ENCODE measurements at places on chromosomes 11 and 22. TPM values are rescaled to one million over a fixed set of nuclear protein-coding genes. Genes with fewer than 3 reads are reported as not detected.

GRCh38 chr22:21632237-21632895 is at the start of gene CCDC116:
CCDC116 (plus strand) TSS chr22:21632760; CDS start chr22:21633182, 422 bp downstream.
- DNase-seq = peak; percentile 48

Gene SAA4
- not detected for total RNA-seq

Gene FAM83F
- total RNA-seq = 0.09 TPM

Gene SPDYC
- not detected for total RNA-seq

Gene TMEM191C
- total RNA-seq = not detected

GRCh38 chr11:47950396-47950795 is 30.0 kb upstream of the PTPRJ start:
- no peak for DNase-seq

GRCh38 chr11:55719608-55720160 is 53.6 kb upstream of the OR5D13 start:
- DNase-seq = no peak

DNA sequence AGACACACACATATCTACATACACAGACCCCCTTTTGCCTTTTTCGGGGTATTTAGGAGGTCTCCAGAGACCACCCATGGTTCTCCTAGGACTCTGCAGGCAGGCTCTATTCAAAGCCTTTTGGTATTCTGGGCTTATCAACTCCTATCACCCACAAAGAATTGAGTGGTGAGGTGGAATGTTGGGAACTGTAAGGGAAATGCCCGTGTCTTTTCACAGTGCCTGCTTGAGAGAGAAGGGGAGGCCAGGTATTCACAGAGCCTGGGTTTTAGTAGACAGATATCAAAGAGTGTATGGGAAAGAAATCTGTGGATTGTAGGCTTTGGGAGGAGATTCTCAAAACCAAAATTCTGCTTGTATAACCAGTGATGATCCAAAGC is 44.0 kb upstream of the CSNK2A3 start:
- peak; percentile 37 for DNase-seq

- DNase-seq = no peak
Observed at GRCh38 chr22:34709641-34710040, 356.3 kb upstream of the ISX start.

DNA sequence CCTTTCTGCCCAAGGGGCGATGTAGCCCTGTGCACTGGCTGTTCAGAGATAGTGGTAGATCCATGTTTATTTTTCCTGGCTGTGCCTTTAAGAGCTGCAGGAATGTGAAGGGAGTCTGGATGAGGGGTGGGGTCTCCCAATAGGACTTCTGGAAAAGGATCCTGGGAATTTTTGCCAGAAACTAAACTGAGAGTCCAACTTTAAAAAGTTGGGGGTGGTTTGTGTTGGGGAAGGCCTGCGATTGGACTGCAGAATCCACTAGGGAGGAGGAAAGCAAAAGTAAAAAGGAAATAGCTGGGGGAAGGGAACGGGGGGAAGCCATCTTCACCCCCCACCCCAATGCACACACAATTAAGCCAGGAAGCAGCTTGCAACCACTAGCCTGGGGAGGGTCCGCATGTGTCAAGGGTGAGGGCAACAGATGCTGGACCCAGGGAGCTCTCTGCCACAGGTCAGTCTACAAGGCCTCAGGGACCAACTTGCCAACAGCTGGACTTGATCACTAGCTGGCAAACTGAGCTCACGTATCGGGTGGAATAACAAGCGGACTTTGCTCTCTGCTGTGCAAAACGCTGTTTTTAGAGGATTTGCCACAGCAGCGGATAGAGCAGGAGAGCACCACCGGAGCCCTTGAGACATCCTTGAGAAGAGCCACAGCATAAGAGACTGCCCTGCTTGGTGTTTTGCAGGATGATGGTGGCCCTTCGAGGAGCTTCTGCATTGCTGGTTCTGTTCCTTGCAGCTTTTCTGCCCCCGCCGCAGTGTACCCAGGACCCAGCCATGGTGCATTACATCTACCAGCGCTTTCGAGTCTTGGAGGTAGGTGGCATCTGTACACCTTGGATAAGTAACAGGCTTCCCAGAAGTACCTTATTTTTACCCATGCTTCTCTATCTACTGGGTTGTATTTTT is at the start of gene OLFML1:
TSS of gene OLFML1 (plus strand) at position 321 of the 912 bp plus-strand sequence. CDS start at position 691, 370 bp downstream.
- DNase-seq = no peak

Gene OR4B1
- not detected for total RNA-seq

DNA sequence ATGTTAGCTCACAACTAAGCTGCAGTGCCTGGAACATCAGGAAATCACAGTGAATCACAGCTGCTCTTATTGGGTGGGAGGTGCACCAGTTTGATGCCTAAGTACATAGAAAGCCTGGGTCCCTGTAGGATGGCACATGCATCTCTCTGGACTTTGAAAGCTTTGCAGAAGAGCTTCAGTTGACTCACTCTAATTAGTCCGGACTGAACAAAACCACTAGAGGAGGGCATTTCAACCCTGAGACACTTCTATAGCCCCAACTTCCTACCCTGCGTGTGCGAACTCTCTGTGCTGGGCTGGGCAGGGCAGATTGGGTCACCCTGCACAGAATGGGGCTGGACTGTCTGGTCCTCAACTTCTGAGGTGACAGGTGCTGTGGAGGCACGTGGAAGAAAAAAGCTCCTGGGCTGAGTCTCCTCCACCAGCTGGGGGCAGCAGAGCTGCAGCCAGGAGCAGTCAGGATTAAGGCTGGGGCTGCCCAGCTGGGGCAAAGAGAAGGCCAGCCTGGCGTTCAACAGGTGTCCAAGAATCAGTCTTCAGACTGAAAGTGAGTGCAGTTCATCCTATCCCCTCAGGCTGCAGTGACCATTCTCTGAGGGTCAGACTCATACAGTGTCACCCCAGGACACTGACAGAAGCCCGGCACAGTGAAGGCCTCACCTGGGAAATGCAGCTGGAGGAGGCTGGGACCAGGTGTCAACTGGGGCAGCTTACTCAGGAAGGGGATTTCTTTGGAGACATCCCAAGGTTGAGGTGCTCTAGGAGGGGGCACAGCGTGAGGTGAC is 22.1 kb downstream of the GGTLC2 start:
- peak; percentile 70 for DNase-seq

Gene SCT
- total RNA-seq = not detected

DNA sequence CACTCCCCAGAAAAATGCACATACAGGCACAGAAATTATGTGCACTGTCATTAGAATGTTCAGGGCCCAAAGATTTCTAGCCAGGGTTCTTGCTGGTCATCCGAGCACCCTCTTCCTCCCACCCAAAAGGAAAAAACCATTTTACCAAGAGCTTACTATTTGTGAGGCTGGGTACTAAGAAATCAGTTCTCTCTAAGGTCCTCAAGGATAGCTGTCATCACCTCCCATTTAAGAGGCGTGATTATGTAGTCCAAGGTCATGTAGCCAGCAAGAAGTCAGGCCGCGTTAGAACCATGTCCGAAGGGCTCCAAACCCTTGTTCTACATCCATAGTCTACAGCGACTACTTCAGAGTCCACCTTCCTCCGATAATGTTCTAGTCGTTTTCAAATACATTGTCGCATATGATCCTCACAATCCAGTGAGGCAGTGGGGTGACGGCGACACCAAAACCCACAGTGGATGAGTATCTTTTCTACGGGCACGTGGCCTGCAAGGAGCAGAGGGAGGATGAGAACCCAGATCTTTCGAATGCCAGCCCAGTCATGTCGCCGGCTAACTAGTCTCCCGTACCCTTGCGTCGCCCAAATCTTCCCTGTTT is 634 bp downstream of the TIMM8B start:
- no peak for DNase-seq

DNA sequence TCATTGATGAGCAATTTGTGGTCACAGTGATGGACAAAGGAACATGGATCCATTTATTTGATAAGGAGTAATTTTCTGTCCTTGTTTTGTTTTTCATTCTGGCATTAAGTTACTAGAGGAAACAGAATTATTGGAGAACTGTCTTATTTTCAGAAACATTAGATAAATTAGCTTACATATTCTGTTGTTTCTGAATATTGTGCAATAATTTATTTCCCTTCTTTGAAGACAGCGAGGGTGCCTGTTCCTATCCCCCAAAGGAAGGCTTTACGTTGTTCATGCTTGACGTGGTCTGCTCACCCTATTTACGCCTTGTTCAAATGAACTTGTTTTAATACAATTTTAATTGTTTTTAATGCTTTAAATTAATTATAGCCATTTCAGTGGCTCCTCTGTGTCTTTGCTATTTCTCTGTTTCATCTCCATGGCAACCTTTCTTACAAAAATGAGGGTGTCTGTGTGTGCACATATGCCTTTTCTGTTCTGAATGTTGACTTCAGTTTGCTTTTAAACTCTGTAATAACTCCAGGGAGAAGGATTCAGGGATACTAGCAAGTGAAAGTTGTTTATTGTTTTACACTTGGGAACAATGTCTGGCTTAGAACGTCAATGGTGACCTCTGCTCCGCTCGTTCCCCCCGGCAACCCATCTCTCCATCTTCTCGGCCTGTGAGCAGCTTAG is 138.3 kb upstream of the PLET1 start:
- DNase-seq = no peak

DNA sequence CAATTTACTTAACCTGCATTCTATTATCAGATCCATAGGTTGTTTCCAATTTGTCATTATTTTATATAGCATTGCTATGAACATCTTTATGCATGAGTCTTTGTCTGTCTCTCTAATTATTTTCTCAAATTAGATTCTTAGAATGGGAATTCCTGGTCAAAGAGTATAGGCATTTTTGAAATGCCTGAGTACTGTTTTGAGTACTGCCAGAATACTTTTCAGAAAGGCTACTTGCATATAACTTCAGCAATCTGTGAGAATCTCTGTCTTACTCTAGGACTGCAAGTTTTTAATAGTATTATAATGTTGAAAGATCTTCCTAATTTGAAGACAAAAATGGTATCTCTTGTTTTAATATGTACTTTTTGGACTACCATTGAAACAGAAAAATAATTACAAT is 56.6 kb downstream of the KCNC1 start:
- no peak for DNase-seq

DNA sequence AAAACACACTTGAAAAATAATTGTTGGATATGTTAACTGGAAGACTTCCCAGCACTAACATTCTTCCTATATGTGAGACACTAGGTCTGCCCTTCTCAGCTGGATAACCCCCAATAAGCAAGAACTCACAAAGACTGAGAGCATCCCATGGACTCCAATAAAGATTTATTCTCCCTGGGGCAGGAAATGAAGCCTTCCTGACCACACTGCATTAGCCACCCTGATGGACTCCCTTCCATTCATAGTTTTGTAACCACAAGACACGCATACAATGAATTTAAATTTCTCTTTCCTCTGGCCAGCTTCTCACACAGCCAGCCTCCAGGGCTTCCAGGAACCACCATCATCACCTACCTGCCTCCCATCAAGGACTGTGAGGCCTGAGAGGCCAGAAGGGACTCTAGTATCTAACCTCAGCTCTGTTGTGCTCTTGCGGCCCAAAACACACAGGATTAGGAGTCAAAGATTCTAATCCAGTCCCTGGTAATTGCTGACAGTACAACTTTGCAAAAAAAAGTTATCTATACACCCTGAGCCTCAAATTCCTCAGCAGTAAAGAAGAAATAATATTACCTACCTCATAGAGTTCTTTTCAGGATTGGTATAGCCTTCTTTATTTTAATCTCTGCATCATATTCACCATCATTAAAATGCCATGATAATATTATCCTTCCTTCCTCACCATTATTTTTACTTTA is 45.6 kb upstream of the GDPD4 start:
- DNase-seq = no peak

- no peak for DNase-seq
Observed at GRCh38 chr11:93845181-93846092, 5.0 kb downstream of the VSTM5 start.

- no peak for DNase-seq
Observed at GRCh38 chr11:112525270-112525669, 264.6 kb upstream of the PLET1 start.

Gene CHRM1
- total RNA-seq = not detected

DNA sequence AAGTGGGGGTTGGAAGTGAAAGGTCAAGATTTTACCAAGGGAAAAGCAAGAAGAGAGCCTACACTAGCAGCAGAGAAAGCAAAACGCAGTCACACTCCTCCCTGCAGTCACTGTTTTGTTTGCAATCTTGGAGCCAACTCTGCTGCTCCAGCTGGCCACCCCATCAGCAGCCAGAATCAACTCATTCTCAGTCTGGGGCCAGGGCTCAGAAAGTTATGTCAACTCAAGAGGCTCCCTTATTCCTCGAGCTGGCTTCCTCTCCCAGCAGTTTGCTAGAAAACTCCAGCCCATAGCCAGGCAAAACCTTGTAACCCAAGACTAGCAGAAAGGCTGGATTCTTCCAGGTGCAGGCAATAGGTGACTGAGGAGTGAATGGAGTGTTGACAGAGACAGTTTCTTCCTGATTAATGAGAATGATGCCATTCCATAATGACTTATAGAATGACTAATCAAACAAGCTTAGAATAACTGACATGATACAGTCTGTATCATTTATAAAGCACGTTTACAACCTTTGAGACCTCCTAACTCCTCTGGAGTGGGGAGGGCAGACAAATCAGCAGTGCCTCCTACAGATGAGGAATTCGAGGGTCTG is 53.4 kb downstream of the P4HA3 start:
- no peak for DNase-seq

- no peak for DNase-seq
Observed at GRCh38 chr11:128291835-128292234, 295.5 kb downstream of the ETS1 start.

DNA sequence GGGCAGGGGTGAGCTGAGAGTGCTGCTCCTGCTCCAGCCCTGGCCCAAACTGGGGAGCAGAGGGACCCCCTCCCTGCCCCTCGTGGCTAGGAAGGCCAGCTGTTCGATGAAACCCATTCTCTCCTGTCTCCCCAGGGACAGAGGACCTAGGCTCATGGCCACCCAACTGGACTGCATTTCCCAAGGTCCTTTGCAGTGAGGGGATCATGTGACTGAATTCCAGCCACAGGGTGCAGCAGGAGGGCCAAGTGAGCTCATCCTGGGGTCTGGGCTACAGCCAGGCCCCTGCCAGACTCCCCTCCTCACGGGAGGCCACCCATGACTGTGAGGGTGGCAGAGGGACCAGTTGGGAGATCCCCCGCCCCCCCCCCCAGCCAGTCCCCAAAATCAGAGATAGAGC is 777.6 kb downstream of the TBC1D22A start:
- DNase-seq = no peak

- no peak for DNase-seq
Observed at GRCh38 chr11:9947231-9947864, 283.5 kb downstream of the SWAP70 start.

- no peak for DNase-seq
Observed at GRCh38 chr11:113392236-113392921, 4.8 kb downstream of the ANKK1 start.

Gene GRAP2
- total RNA-seq = not detected

Gene MACROD1
- total RNA-seq = 11.9 TPM

DNA sequence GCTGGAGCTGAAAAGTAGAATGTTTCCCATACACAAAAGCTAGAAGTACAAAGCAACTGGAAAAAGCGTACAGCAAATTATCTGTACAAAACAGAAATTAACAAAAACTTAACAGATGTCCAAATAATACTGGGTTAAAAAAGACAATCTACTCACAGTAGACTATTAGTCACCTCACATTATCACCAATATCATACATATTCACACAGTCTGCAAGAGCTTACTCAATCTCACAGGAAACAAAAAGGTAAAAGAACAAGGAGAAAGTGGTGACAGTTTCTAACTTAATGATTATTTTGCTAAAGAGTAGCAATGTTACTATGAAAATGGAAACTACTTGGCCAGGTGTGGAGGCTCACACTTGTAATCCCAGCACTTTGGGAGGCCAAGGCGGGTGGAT is 11.9 kb downstream of the CELF1 start:
- no peak for DNase-seq

Gene SNX19
- 33.4 TPM for total RNA-seq

Gene APOBEC3G
- 0.30 TPM for total RNA-seq

Data from neural progenitor cell (in vitro differentiated cells).